ENCODE measurements at places on chromosomes 16 and 17. TPM values are rescaled to one million over a fixed set of nuclear protein-coding genes. Genes with fewer than 3 reads are reported as not detected.

- H3K27ac ChIP-seq: peak overlapping the region; percentile 58
- peaks cover 7% of the 10 kb centered on the region for H3K36me3 ChIP-seq
- no peaks in the 10 kb centered on the region for H3K27me3 ChIP-seq
- H3K4me1 ChIP-seq: peaks cover 17% of the 10 kb centered on the region
- no peak overlapping the region for H3K4me3 ChIP-seq
- peak; percentile 91 for DNase-seq
These were observed 45.0 kb downstream of the B9D1 start for GRCh38 chr17:19317359-19318095.

GRCh38 chr16:67608364-67608763 is 36.6 kb upstream of the CARMIL2 start:
- no peak for DNase-seq
- no peaks in the 10 kb centered on the region for H3K27me3 ChIP-seq
- H3K36me3 ChIP-seq: peaks cover 8% of the 10 kb centered on the region

GRCh38 chr17:6172642-6173330 is 102.6 kb downstream of the WSCD1 start:
- H3K4me3 ChIP-seq: no peak overlapping the region
- H3K27me3 ChIP-seq: no peaks in the 10 kb centered on the region
- no peak overlapping the region for H3K27ac ChIP-seq

DNA sequence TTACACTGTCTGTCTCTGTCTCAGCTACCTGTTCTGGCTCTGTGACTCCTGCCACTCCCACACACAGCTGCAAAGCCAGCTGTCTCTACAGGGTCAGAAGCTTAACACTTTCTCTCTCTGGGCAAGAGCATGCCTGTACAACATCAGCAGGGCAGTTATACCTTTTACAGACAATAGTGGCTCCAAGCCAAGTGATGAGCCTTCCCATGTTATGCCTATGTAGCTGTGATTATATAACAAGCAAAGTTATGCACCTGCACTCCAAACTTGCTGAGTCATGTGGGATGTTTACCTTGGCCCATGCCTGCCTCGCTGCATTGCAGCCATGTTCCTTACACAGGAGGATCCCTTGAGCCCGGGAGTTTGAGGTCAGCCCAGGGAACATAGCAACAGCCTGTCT is 31.8 kb upstream of the APPBP2 start:
- H3K27ac ChIP-seq: no peak overlapping the region
- H3K4me1 ChIP-seq: no peaks in the 10 kb centered on the region
- H3K4me3 ChIP-seq: no peak overlapping the region
- no peaks in the 10 kb centered on the region for H3K36me3 ChIP-seq
- no peaks in the 10 kb centered on the region for H3K27me3 ChIP-seq
- no peak for DNase-seq

DNA sequence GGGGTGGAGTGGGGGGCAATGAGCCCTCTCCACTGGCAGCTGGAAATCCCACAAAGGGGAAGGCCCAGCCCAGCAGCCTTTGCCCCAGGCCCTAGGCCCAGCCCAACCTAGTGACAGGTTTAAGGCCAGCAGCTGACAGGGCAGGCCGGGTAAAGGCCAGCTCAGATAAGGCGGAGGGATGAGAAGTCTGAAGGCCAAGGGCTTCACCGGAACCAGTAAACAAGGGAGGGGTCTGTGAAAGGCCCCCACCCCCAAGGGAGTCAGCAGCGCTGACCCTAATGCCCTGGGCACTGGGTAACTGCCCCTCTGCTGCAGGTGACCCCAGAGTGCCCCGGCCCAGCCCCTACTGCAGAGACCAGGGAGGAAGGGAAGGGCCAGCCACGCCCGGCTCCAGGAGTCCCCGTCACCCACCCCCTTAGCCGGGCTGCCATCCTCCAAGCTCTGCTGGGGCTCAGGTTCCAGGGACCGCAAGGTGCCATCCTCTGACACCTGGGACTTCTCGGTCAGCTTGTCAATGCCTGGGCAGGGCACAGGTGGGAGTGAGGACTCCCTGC is 17.5 kb downstream of the OTOP3 start:
- no peaks in the 10 kb centered on the region for H3K4me1 ChIP-seq
- no peaks in the 10 kb centered on the region for H3K36me3 ChIP-seq
- H3K27ac ChIP-seq: no peak overlapping the region
- no peak overlapping the region for H3K4me3 ChIP-seq
- DNase-seq: no peak

GRCh38 chr16:85446951-85447692 is 166.0 kb upstream of the GSE1 start:
- no peak overlapping the region for H3K4me3 ChIP-seq
- H3K4me1 ChIP-seq: no peaks in the 10 kb centered on the region
- H3K27ac ChIP-seq: no peak overlapping the region
- no peaks in the 10 kb centered on the region for H3K36me3 ChIP-seq
- H3K27me3 ChIP-seq: no peaks in the 10 kb centered on the region
- no peak for DNase-seq

DNA sequence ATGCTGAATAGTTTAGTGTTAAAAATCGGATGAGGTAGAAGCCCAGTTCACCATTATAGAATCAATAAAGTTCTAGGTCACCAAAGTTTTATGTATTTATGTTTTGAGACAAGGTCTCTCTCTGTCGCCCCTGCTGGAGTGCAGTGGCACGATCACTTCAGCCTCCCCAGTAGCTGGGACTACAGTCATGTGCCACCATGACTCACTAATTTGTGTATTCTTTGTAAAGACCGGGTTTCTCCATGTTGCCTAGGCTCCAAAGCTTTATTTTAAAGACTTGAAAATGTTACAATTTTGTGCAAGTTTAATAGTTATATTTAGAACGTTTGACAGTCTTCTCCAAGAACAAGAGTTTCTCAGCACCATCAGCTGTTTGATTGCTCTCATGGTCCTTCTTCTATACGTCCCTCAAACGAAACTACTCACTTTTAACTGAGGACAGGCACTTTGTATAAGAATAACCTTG is 32.1 kb downstream of the NDE1 start:
- H3K27ac ChIP-seq: peak overlapping the region; percentile 42
- H3K36me3 ChIP-seq: peaks cover 8% of the 10 kb centered on the region
- H3K4me1 ChIP-seq: peaks cover 5% of the 10 kb centered on the region
- no peaks in the 10 kb centered on the region for H3K27me3 ChIP-seq
- H3K4me3 ChIP-seq: no peak overlapping the region
- peak; percentile 84 for DNase-seq

Gene TUBB3
- polyA plus RNA-seq: 214 TPM

Gene SPIRE2
- 1.5 TPM for polyA plus RNA-seq

Gene ZCCHC14
- polyA plus RNA-seq: 10.1 TPM

Gene CDC42EP4
- 11.4 TPM for polyA plus RNA-seq

DNA sequence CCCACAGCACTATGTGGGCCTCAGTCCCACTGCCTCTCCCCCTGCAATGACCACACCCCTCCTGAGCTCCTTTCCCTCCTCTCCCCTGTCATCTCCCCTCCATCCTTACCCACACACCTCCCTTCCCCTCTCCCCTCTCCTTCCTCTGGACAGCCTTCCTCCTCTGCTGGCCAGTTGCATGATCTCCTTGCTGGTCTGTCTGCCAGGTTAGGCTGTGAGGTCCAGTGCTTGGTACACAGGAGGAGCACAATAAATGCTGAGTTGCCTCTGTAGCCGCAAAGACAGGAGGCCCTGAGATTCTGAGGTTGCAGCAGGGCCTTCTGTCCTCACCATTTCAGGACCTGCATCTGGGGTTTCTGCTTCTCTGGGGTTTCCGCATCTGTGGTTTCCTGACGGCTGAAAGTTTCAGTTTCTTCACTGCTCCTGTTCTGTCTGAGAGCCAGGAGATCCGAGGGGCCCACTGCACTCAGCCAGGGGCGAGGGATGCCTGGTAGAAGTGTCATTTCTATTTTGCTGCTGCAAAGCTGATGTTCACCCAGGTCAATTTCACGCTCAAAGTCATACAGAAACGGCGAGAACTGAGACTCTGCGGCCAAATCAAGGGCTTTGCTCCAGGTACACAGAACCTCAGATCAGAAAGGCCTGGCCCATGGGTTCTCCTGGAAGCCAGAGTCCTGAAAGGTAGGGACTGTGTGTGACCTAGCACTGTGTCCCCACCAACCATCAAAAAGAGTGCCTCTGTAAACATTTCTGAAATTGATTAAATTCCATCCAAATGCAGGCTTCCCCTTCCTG is 4.6 kb upstream of the SLC12A3 start:
- H3K4me1 ChIP-seq: no peaks in the 10 kb centered on the region
- no peak overlapping the region for H3K27ac ChIP-seq
- DNase-seq: no peak
- no peaks in the 10 kb centered on the region for H3K27me3 ChIP-seq
- H3K4me3 ChIP-seq: no peak overlapping the region

DNA sequence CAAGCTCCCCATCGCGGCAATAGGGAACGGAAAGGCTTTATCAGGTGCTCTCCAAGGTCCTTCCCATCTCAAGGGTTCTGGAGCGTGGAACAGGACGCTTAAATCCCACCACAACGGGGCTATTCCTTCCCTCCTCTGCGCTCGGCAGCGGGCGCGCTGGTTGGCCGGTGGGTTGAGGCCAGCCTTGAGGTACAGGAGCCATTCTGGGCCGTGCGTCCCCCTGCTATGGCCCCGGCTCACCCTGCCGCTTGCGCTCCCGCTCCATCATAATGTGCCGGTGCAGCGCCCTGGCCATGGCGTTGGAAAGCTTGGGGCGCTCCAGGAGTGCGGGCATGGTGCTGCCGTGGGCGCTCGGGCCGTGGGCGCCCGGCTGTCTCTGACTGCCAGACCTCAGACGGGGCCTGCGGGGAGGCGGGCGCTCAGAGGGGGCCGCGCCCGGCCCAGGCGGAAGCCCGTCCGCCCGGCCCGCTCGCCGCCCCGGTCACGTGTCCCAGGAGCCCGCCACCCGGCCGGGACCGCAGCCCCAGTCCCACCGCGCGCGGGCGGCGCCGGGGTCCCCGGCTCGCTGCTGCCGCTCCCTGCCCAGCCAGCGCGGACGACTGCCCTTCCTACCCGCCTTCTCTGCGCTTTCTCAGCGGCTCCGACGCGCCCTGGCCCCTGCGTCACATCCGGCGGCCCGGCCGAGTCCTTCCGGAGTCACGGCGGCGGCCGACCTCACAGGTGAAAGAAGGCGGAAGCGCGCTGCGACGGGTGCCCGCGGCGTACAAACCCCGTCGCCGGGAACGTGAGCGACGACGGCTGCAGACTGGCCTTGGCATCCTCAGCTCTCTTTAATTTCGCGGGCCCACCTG is at the start of gene GPS2:
GPS2 (minus strand) TSS at position 642 of the 851 bp plus-strand sequence; CDS start at position 334, 308 bp downstream.
- H3K27me3 ChIP-seq: no peaks in the 10 kb centered on the region
- peaks cover 27% of the 10 kb centered on the region for H3K4me1 ChIP-seq
- DNase-seq: peak; percentile 84
- peaks cover 29% of the 10 kb centered on the region for H3K36me3 ChIP-seq
- H3K4me3 ChIP-seq: peak within 1 kb of the TSS; percentile 87

Gene MARCHF10
- polyA plus RNA-seq: 0.14 TPM

DNA sequence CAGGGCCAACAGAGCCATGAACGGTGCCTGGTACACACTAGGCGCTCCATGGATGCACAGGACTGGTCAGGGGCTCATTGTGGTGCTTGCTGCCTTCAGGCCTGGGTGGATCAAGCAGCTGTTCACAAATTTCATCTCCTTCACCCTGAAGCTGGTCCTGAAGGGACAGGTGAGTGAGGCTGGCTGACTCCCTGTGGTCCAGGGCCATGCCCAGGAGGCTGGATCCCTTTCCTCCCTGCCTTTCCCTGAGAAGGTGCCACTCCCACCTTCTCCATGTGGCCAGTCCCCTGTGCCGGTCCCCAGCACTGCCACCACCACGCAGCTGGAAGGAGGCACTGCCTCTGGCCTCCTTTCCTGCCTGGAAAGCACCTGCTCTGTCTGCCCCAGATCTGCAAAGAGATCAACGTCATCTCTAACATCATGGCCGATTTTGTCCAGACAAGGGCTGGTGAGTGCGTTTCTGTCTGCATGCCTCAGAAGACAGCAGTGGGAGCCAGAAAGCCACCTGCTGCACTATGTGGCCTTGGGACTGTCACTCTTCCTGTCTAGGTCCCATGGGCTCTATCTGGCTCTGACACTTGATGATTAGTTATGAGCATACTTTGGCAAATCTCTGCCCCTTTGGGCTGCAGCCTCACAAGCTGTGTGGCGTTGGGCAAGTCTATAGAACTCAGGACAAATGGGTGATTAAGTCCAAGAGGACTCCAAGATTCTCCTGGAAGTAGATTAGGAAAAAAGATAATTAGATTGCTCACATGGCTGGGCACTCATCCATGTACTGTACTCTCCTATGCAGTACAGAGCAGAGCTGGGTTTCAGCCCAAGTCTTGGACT is 9.4 kb downstream of the CETP start:
- H3K4me3 ChIP-seq: no peak overlapping the region
- H3K27me3 ChIP-seq: no peaks in the 10 kb centered on the region
- no peaks in the 10 kb centered on the region for H3K36me3 ChIP-seq
- no peak overlapping the region for H3K27ac ChIP-seq
- no peaks in the 10 kb centered on the region for H3K4me1 ChIP-seq

- H3K4me1 ChIP-seq: peaks cover 8% of the 10 kb centered on the region
- H3K27me3 ChIP-seq: no peaks in the 10 kb centered on the region
- H3K27ac ChIP-seq: peak overlapping the region; percentile 54
- no peak overlapping the region for H3K4me3 ChIP-seq
- DNase-seq: peak; percentile 73
These were observed 57.7 kb downstream of the CMC2 start for GRCh38 chr16:80948886-80949493.

GRCh38 chr16:86854626-86855294 is 276.4 kb downstream of the FOXL1 start:
- no peak overlapping the region for H3K27ac ChIP-seq
- H3K4me3 ChIP-seq: no peak overlapping the region
- H3K4me1 ChIP-seq: peaks cover 6% of the 10 kb centered on the region
- no peaks in the 10 kb centered on the region for H3K27me3 ChIP-seq
- no peaks in the 10 kb centered on the region for H3K36me3 ChIP-seq
- DNase-seq: peak; percentile 82

Measured in endothelial cell of umbilical vein (primary cell).